H1 (cell line): ENCODE measurements at places on chromosomes 11 and 22.

- no peaks in the 10 kb centered on the region for H3K4me1 ChIP-seq
- DNase-seq, result no peak
- H3K27me3 ChIP-seq, result no peaks in the 10 kb centered on the region
- H3K27ac ChIP-seq, result no peak overlapping the region
- no peaks in the 10 kb centered on the region for H3K36me3 ChIP-seq
- no peak overlapping the region for H3K4me3 ChIP-seq
Observed at GRCh38 chr22:47280301-47280700, 517.9 kb downstream of the TBC1D22A start.

DNA sequence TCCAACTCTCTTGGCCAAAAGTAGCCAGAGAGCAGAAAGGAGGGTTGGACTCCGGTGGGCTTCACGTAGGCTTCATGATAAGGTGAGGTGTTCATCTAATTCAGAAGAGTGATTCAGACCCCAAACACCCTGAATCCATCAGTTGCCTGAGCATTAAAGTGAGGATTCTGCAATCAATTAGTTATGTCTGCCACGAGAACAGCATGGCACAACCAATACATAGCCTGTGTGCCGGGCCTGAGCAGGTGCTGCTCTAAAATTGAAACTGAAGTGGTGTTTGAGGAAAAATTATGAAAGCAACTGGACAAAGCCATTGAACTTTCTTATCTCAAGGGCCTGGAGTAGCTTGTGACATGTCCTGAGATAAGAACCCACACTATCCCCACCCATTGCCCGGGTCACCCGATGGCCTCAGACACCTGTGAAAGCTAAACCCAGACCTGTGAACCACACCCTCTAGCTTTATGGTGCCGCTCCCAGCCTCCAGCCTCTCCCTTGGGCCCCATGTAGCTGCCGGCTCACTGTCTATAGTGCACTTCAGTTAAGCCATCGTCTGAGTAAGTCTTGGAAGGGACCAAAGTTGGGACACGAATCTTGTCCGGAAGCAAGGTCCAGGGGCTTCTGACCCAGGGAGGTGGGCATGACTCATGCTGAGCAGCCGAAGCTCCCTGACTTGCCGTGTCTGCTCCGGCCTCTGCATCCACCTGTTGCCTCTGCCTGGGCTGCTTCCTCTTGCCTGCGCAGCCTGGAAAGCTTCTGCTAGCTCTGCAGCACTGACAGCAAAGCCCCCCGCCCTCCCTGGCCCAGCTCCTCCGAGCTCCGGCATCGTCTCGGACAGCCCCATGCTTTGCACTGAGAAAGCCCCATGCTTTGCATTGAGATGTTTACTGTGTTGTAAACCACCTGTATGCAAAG, 5.7 kb upstream of the MYEOV start:
- DNase-seq, result no peak
- H3K36me3 ChIP-seq, result no peaks in the 10 kb centered on the region
- no peaks in the 10 kb centered on the region; the same call in 1 of the 2 replicates for H3K27me3 ChIP-seq
- H3K4me1 ChIP-seq, result peaks cover 7% of the 10 kb centered on the region
- no peak overlapping the region for H3K4me3 ChIP-seq

DNA sequence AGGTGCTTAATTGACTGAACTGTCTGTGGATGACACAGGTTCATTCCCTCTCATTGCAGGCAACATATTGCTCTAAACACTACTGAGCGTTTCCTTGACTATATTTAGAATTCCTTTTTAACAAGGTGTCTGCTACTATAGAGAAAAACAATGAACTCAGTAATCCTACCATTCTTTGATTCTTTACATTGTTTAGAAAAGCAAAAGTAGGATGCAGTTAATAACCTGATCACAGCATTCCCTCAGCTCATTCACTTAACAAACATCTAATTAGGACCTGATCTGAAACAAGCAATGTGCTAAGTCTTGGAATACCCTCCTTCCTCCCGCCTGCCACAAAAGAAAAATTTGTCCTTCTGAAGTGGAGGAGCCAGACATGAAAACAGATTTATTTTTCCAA, 313.1 kb downstream of the LRRC4C start:
- no peaks in the 10 kb centered on the region for H3K4me1 ChIP-seq
- H3K36me3 ChIP-seq, result no peaks in the 10 kb centered on the region
- H3K27me3 ChIP-seq, result no peaks in the 10 kb centered on the region
- H3K4me3 ChIP-seq, result no peak overlapping the region
- DNase-seq, result no peak
- no peak overlapping the region for H3K27ac ChIP-seq

GRCh38 chr11:10584071-10584501, 15.6 kb upstream of the LYVE1 start:
- no peak overlapping the region for H3K4me3 ChIP-seq
- DNase-seq, result no peak
- no peaks in the 10 kb centered on the region for H3K36me3 ChIP-seq
- H3K4me1 ChIP-seq, result no peaks in the 10 kb centered on the region

DNA sequence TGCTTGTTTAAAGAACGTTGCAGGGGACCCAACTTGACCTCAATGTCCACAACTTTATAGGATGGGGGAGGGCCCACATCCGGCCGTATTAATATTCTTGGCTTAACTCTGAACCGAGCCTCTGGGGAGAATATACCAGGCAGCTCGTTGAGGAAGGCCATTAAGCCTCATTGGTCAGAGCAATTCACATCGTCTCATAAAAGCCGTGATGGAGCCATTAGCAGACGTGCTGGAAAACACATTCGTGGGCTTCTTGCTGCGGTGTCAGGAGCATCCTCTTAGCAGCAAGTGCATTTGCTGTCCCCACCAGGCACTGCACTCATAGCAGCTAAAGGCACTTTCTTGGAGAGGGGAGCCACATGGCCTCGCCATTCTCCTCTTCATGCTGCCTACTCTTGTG, 14.9 kb downstream of the DSCAML1 start:
- DNase-seq, result no peak
- no peaks in the 10 kb centered on the region for H3K4me1 ChIP-seq
- no peak overlapping the region for H3K4me3 ChIP-seq
- H3K36me3 ChIP-seq, result no peaks in the 10 kb centered on the region
- H3K27ac ChIP-seq, result no peak overlapping the region

DNA sequence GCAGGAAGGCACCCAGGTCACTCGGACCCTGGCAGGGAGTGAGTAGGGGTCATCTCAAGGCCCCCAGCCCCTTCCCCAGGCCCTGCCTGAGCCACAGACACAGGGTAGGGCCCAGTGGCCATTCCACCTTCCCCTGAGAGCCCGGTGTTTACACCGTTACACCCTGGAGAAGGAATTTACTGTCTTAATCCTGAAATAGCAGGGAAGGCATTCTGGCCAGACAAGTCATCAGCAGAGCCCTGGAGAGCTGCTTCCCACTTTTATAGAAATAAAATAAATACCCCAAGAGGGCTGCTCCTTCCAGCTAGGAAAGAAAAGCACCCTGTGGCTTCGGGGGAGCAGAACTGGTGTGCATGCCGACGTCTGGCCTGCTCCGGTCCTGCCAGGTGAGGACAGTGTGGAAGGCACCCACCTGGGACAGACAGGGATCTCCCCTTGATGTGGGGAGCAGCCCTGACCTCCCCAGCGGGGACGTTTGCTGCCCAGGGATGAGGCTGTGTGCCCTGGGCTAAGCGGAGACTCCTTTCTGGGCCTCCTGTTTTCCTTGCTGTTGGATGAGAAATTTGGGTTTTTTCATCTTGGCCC, 180.0 kb downstream of the MN1 start:
- no peak overlapping the region for H3K27ac ChIP-seq
- no peaks in the 10 kb centered on the region for H3K27me3 ChIP-seq
- no peak for DNase-seq
- no peak overlapping the region for H3K4me3 ChIP-seq

DNA sequence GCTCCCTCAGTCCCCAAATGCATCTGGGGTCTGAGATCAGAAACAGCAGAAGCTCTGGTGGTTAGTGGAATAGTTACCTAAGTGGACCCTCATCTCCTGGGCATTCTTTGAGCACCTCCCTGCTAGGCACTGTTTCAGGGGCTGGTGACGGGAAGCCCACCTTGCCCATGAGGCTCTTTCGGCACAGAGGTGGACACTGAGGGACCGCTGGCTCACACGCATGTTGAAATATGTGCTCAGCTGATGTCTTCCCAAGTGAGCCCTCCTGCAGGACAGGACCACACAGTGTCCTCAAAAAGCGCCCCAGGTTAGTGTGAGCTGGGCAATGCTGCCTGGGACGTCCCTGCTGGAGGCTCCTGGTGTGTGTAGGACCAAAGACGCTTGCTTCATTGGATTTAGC, 1379.9 kb downstream of the TBC1D22A start:
- no peak overlapping the region for H3K4me3 ChIP-seq
- peaks cover 3% of the 10 kb centered on the region; the same call in 1 of the 2 replicates for H3K27me3 ChIP-seq
- H3K27ac ChIP-seq, result no peak overlapping the region
- no peak for DNase-seq
